Astrocyte (in vitro differentiated cells and primary cell): ENCODE measurements at places on chromosomes 4 and X.
A peak's percentile ranks its signal among the peaks of the same experiment; 100 is the strongest.

DNA sequence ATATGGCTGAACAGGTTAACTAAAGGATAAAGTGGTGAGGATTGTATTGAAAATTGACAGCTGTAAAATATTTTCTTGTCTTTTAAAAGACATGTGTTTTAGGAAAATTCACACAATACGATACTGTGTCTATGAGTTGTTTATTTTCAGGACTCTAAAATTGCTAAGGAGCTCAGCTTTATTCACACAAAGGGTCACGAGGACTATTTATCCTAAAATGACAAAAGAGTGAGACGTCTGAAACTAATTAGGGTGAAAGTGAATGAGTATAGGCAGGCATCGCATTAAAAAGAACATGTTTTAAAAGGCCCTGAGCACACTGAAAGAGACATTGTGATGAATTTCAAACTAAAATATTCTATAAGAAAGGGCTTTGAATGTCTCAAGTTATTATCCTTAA is 304.7 kb downstream of the SH2D1A start:
- no peak for DNase-seq

GRCh38 chr4:23660865-23661264 is 229.0 kb downstream of the PPARGC1A start:
- no peak for DNase-seq

GRCh38 chrX:108439426-108439942 is at the start of gene COL4A5:
TSS of gene COL4A5 (plus strand) at chrX:108439838. CDS start at chrX:108440126, 288 bp downstream.
- DNase-seq: peak; percentile 94

- DNase-seq: no peak
Measured at GRCh38 chr4:118867311-118868067, 21.2 kb upstream of the SYNPO2 start.

GRCh38 chrX:40832723-40833122 is 97.4 kb upstream of the MED14 start:
- DNase-seq: no peak

DNA sequence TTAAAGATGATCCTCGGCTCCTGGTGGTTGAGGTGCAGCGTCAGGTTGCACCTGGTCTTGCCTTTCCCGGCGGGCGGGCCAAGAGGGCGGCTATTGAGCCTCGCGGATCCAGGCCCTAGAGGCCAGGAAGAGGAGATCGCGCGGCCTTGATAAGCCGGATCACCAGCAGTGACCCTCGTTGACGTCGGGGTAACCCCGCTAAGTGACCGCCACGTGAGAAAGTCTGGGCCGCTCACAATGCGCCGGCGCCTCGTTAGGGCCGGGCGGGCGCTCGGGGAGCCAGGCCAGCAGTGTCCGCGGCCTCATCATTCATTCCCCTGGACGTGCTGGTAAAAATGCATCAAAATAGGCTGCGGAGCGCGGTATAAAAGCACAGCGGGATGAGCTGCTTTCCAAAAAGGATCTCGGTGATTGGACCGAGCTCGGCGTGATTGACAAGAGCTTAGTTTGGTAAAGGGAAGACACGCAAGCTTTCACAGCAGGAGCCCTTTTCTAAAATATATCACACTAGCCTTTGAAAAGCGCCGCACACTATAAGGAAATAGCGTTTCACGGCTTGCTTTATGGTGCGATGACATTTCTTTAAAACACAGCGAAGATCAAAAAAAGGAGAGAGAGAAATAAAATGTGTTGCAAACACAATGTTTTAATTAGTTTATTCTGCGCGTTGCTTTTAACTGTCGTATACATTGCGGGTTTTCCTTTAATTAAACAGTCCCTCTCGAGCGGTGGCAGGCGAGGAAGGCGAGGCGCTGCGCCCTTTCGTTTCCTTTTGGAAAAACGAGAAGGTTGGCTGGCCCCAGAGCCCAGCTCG is 15.9 kb upstream of the ZIC3 start:
- DNase-seq: no peak

DNA sequence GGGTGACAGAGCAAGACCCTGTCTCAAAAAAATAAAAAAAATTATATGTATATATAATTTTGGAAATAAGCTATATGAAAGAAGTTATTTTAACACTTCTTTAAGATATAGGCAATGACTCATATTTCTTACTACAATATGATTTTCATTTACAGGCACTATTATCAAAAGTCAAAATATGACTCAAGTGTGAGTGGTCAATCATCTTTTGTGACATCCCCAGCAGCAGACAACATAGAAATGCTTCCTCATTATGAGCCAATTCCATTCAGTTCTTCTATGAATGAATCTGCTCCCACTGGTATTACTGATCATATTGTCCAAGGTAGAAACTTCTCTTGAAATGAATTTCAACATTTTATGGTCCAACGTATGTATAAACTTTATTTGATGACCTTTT is 20.8 kb downstream of the OCIAD1 start:
- DNase-seq: no peak

DNA sequence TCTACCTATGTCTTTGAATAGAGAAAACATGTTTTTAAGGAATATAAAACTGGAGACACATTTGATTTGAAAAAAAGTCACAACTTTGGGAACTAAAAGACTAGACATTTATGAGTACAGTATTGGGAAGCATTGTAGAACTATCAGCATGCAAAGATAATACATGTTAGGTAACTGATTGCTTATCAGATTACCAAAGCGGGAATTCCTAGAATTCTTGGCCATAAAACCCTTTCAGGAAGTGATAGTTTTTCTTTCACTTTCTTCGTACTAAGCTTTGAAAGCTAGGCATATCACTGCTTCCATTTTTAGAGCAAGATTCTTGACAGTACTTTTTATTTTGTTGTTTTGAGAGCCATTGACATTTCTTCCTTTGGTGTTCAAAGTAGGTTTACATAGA is 646.6 kb upstream of the PITX2 start:
- DNase-seq: peak; percentile 29

DNA sequence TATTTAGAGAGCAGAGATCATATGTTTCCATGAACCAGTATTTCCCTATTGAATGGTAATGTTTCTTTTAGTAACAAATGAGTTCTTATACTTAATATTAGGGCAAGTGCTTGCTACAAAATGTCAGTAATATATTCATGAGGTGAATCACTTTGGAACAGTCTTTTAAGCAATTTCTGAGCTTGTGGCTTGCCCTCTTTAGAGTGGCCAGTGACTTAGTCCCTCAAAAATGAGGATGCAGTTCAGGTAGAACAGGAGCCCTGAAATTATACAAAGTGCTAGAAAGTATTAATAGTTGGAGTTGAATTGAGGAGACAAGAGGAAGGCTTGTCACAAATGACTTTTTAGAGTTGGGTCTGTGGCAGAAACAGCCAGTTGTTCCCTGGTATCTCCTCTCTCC is 53.4 kb upstream of the PITX2 start:
- no peak for DNase-seq

DNA sequence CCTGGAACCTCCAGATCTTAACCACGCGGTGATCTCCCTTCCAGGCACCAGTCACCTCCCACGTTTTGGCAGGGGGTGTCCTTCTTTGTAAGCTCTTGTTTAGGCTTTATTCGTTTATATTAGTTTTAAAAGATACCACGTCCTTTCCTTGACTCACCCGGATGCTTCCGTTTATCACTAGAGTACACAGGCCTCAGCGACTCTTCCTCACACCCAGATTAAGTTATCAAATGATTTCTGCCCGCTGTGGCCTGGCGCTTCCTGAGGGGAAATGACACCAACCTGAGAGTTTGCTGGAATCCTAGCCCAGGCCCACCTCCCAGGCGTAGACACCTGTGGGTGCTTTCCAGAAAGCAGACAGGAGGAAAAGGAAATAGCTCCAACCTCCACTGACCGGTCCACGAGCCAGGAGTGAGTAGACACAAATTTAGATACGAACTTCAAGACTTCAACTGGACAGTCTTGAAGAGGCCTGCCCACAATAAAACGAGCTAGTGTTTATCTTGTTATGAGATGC is 756 bp upstream of the ADAMTS3 start:
- no peak for DNase-seq

- DNase-seq: no peak
Measured at GRCh38 chr4:150080337-150080736, 2.1 kb downstream of the DCLK2 start.

DNA sequence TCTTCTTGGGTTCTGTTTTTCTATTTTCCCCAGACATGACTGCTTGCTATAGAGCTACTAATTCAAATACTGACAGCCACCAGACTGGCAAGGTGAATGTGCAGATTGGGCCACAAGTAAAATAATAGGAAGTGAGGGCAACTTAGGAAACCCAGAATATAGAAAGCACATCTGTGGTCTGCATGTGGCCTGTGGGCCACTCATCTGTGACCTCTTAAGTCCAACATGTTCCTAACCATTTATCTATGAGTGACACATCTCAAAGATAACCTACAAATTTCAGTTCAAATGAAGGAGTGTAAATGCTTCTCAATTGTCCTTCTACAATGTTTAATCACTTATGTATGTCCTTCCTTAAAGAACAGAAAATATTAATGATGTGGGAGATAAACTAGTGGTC is 128.9 kb downstream of the REELD1 start:
- DNase-seq: no peak

DNA sequence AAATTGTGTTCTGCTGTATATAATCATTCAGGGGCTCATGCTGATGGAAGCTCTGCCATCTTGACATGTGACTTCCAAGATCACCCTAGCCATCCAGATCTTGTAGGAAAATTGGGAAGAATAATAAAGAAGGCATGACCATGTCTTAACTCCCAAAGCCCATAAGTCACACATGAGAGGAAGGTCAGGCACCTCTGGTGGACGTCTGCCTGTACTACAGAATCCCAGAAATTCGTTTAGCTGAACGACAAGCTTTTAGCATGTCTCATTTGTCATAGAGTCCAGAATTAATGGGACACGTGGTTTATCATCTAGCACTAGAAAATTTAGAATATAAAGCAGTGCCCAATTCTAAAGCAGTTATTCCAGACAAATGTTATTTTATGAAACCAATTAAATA is 212.7 kb downstream of the CENPC start:
- DNase-seq: no peak

DNA sequence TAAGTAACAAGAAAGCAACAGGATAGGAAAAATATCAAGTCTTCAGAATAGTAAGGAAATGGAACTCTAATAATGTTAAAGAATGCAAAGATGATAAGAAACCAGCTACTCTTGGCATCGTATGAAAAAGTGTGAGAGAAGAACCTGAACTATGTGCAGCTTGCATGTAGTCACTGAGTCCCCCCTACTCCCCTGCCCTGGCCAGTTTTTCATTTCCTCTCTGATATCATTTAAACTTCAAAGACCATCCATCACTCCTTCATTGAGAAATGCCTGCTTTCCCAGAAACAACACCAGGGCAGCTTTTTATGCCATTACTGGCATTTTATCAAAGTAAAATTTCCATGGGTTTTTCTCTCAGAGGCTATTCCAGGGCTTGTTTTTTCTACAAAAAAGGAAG is 28.1 kb downstream of the INPP4B start:
- DNase-seq: peak; percentile 95

- DNase-seq: peak; percentile 74
Measured at GRCh38 chrX:2690856-2691542, at the start of gene CD99. TSS of gene CD99 (plus strand) at chrX:2691295. CDS start at chrX:2691361, 66 bp downstream.

DNA sequence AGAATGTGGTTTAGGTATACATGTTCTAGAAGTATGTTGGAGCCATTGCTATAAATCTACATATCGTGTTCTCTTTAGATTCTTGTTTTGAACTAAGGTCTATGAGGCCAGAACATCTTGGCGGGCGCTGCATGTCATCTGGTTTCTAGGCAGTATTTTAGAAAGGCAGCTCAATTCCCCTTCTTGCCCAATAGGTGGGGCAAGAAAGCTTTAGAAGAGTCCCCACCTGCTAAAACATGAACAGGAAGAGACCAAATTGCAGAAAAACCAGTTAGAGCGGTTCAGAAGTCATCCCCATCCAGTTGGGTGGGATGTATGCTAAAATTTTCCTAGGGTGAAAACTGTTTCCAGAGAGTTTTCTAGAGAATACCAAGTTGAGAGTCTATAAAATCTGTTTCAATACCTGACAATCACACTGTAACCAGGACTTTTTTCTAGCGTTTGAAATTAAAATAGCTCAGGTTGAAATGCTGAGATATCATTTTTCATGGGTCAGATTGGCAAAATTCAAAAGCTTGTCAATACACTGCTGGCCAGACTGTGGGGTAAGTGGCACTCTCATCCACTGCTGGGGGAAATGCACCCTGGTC is 17.5 kb upstream of the SH3KBP1 start:
- no peak for DNase-seq

GRCh38 chr4:105179539-105180401 is 33.1 kb downstream of the TET2 start:
- DNase-seq: peak; percentile 30

GRCh38 chr4:177671387-177671786 is 229.2 kb upstream of the AGA start:
- no peak for DNase-seq

GRCh38 chr4:85747882-85748491 is 273.0 kb downstream of the ARHGAP24 start:
- DNase-seq: peak; percentile 61

DNA sequence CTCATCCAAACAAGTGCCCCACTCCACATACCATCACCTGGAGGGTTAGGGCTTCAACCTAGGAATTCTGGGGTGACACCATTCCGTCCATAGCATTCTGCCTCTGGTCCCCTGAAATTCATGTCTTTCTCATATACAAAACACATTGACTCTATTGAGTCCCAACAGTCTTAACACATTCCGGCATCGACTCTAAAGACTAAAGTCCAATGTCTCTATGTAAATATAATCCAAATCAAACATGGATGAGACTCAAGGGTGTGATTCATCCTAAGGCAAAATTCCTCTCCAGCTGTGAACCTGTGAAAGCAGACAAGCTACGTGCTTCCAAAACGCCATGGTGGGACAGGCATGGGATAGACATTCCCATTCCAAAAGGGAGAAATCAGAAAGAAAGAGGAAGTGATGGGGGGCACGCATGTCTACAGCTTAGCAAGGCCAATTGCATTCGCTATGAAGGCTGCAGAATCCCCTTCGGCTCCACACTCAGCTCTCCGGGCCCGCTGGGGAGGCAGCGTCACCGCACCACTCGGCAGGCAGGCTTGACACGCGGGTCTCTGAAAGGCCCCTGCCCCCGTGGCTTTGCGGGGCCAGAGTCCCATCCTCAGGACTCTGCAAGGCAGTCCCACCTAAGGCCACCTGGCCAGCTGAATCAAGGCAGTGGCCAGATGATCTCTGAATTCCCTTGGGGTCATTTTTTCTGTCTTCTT is 53.2 kb downstream of the ADRA2C start:
- no peak for DNase-seq

DNA sequence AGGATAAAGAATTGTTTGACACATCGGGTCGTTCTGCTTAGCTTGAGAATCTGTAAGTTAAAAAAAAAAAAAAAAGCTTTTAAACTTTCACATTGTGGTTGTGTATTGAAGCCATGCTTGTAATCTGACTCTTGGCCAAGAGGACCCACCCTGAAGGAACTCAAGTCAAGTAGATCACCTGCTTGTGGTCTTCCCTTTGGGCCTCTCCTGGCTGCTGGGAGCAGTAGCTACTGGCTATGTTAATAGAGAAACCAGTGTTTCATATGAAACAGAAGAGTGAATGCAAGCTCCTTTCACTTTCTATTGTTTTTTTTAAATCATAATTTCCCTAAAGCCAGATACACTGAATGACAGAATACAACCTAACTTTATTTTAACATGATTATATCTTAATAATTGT is 402.4 kb upstream of the NDST4 start:
- no peak for DNase-seq

DNA sequence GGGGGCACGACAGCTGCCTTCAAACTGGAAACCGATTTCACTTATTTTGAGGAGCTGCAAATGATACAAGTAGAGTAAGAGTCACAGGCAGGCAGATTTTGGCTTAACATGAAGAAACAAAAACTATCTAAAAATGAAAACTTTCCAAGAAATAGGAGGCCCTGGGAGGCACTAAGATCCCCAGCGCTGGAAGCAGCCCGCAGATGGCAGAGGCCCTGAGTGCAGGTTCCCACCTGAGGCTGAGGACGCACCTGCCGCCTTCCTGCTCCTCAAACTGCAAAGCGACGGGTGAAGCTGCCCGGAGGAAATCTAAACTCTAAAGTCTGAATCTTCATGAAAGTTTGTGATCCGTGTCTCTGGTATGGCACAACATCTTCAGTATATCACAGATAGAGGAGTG is 138.7 kb downstream of the AFAP1 start:
- no peak for DNase-seq
